ENCODE measurements at places on chromosomes 7 and 10.

DNA sequence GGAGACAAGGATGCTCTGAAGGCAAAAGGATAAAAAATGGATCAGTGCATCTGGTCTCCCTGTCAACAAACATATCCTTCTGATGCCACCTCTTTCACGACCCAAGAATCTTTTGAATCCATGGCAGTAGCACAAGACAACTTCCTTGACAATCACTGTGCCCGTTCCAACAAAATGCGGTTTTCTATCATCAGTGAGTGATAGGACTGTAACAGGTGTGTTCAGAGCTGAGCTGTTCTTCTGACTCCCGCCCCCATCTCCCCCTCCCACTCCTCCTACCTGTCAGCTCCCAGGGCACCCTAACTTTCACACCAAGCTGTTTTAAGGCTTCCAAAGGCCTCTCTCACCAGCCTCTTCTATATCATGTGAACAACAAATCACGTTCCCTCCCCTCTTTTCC, 74.8 kb downstream of the PARD3 start:
- no peak for DNase-seq

DNA sequence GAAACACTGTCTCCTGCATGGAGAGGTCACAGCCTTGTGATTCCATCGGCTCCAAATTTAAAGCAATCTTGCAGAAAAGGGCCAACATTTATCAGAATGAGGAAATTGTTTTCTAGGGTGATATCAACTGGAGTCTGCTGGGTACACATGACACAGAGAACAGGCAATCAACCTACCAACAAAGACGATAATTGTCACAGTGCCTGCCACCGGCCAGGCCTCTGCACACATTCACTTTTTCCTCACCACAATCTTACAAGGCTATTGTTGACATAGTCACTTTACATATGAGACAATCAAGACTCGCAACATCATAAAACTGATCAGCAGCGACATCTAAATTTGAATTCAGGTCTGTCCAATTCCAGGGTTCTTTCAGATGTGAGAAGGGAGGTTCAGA, 189.4 kb downstream of the KCNMA1 start:
- no peak for DNase-seq

DNA sequence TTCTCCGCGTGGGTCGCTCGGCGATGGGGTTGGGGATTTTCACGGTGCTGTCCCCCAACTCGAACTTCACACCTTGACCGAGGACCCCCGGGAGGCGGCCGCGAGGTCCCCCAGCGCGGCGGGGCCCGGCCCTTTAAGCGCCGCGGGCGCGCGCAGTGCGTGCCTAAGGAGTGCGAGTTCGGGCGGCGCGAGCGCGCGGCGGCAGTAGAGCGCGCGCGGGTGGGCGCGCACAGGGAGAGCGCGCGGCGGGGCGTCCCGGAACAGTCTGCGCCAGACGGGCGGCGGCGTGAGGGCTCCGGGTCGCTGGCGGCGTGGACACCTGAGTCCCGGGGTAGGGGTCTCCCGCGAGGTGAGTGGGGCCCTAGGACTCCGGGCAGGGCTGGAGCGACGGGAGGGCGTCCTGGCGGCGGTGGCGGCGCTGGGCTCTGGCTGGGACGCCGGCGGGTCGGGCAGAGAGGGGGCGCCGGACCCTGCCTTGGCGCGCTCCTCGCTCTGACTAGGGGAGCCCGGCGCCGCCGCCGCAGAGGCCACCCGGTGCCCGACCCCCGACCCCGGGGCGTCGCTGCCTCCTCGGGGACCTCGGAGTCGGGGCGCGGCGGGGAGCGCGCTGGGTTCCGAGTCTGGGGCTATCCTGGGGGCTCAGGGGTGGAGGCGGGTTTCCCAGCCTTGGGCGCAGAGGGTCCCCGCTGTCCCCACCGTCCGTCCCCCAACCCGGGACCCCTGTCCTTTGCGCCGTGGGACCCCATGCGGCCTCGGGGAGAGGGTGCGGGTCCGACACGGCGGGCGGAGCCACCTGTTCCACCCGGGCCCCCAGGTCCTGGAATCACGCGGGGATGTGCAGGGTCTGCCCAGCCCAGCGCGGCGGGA, at the start of gene PROSER2:
TSS of gene PROSER2 (plus strand) at position 235 of the 867 bp plus-strand sequence. CDS start 28,722 bp downstream, outside the sequence.
- peak; percentile 21 for DNase-seq

GRCh38 chr10:86385806-86386205, 19.2 kb upstream of the GRID1 start:
- no peak for DNase-seq

DNA sequence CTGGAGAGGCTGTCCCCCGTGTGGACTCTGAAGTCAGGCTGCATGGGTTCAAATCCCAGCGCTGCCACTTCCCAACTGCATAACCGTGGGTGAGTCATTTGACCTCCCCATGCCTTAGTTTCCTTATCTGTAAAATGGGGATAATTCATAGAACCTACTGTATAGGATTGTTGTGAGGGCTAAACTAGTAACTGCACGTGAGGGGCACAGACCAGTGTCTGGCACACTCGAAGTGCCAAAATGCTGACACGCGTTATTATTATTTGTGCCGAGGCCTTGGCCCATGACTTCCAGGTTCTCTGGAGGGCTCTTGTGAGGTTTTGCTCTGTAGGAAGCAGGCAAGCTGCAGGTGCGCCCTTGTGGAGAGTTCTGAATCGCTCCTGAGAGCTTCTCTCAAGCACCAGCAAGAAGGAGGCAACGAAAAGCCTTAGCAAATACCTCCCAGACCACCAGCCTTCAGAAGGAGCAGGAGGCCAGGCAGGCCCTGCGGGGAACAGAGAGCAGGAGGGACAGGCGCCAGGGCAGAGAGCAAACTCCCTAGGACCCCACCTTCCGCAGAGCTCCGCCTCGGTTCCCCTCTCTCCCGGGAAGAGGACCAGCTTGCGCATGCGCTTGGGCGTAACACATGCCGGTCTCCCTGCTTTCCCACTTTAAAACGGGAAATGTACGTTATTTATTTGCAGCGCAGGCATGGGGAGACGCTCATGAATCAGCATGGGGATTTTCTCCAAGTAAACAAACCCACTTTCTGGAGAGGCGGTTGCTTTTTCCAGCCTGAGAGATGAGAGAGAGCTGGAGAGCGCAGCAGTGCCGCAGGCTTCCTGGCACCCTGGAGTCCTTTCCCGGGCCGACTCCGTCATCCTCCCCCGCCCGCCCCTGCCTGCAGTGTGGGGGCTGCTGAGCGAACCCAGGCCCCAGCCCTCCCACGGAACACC, 39.6 kb downstream of the SORCS3 start:
- no peak for DNase-seq

DNA sequence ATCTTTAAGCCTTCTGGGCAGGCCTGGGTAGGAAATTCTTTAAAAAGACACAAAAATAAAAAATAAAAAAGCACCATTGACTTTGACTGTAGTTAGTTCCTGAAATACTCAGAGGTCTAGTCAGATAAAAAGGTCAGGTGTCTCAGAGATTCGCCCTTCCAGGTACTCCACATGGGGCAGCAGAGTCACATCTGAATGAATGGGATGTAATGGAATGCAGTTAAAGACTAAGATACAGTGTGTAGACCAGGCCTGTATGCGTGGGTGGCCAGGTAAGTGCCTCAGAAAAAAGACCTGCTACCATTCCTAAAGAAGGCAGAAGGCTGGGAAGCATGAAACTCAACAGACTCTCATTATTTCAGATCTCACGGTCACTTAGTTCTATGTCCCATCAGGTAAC, 68.6 kb upstream of the SEM1 start:
- DNase-seq, result no peak

GRCh38 chr10:117306674-117307073, 65.8 kb downstream of the SLC18A2 start:
- DNase-seq, result no peak

DNA sequence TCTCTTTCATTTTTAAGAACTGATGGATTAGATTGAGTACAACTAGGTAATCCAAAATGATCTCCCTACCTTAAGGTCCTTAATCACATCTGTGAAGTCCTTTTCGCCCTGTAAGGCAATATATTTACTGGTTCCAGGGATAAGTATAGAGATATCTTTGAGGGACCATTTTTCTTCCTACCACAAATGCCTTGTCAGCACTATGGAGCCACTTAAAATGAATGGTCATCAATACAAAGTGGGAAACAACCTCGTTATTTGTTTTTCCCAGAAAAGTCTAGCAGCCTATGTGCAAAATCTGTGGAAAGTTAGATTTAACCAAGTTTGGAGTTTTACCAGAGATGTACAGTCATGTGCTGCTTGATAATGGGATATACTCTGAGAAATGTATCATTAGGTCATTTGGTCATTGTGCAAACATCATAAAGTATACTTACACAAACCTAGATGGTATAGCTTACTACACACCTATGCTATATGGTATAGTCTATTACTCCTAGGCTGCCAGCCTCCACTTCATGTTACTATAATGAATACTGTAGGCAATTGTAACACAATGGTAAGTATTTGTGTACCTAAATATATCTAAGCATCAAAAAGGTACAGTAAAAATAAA, 366.2 kb upstream of the TMEM229A start:
- DNase-seq, result no peak

DNA sequence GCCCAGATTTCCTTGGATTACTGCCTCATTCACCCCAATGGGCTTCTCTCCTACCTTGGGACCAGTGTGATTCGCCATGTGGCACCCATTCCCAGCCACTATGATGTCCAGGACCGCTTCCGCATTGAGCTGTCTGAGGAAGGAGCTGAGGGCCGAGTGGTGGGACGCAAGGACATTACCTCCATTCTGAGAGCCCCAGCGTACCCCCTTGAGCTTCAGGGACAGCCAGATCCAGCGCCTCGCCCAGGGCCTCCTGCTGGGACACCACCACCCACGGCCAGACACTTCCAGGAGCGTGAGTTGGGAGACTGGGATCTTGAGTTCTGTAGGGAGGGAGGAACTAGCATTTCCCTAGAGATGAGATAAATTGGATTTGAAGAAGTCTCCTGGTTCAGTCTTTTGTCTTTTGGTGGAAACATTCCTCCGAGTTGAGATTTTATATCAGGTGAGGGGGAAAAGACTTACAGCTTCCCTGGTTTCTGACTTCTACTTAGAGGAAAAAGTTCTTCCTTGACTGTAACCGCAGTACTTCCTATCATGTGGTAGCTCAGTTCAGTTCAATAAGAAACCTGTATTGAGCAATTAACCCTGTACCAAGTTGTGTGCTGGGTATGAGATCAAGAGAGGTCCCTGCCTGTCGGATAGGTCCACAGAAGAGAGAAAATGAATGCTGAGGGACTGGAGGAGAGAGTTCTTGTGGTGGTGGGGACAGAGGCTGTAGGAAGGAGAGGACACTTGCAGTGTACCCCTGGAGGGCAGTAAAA, 1.3 kb downstream of the MOSPD3 start:
- DNase-seq, result no peak

- DNase-seq, result no peak
These were observed 10.3 kb downstream of the MNX1 start for GRCh38 chr7:156999958-157000726.

DNA sequence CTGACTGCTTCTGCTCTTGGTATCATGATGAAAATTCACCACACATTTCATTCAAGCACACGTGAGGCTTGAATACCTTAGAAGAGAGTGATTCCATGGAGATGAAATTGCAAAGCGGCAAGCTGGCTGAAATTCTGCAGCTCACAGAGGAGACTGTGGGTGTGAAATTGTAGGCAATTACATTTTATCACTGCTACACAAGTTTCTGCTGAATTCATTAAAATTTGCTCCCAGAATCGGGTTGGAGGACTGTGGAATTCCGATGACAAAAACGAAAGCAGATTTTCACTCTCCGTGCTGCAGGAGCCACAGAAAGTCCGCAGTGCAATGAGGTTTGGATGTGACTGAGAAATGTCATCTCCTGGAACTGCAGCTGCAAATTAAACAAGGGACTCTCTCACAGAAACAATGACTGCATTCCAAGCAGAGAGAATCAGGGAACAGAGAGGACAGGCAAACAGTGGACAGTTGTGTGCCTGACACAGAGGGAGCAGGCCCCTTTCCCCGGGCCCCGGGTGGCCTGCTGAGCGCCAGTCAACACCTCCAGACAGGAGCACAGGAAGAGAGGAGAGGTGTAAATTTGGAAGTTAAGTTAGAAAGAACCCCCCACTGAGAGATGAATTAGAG, 109.1 kb downstream of the C10orf90 start:
- no peak for DNase-seq

GRCh38 chr7:106089647-106090046, 22.5 kb downstream of the SYPL1 start:
- no peak for DNase-seq

- no peak for DNase-seq
These were observed 719.5 kb downstream of the KCNMA1 start for GRCh38 chr10:76918106-76918505.

GRCh38 chr7:121360564-121360963, 31.8 kb downstream of the WNT16 start:
- DNase-seq, result no peak

DNA sequence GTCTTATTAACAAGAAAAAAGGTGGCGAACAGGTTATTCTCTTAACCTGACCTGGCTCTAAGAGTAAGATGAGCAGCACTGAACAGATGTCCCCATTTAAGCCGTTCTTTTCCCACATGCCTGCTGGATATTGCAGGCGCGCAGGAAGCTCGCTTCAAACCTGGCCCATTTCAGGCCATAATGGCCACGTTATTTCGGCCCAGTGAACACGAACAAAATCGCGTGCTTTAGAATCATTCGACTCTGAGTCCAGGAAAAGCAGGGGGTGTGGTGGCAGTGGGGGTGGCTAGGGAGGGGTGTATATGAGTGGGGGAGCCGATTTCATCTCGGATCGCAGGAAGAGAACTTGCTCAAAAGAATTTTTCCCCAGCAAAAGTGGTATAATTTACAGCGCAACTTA, 6.6 kb upstream of the SP8 start:
- no peak for DNase-seq

DNA sequence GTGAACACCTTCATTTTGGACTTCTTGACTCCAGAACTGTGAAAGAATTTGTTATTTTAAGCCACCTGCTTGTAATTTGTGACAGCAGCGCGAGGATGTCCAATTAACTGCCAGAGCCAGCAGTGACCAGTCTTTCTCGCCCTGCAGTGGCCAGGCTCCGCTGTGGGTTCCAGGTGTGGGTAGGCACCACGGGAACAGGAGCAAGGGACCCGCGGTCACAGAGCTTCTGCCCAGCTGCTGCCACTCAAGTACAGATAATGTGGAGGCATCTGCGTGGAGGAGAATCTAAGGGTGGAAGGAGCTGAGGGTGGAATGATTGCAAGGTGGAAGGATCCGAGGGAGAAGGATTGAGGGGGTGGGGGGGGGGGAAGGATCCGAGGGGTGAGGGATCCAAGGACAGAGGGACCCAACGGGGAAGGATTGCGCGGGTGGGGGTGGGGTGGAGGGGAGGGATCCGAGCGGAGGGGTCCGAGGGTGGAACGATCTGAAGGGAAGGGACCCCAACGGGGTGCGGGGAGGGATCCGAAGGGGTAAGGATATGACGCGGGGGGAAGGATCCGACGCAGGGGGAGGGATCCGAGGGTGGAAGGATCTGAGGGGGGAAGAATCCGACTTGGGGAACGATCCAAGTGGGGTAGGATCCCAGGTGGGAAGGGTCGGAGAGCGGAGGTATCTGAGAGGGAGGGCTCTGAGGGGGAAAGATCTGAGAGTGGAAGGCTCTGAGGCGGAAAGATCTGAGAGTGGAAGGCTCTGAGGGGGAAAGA, 3.6 kb downstream of the CALY start:
- no peak for DNase-seq

Data from stimulated activated CD4-positive, alpha-beta T cell treated with anti-CD3 and anti-CD28 coated beads, Interleukin-2, amount 100 ng/mL, for 24 hours (primary cell).